ENCODE measurements at places on chromosomes 11 and 22.
A peak's percentile ranks its signal among the peaks of the same experiment; 100 is the strongest.

- DNase-seq = no peak
Observed at GRCh38 chr11:90738799-90739198, 516.0 kb upstream of the CHORDC1 start.

- DNase-seq = no peak
Observed at GRCh38 chr22:38397189-38398085, 57.6 kb downstream of the KCNJ4 start.

DNA sequence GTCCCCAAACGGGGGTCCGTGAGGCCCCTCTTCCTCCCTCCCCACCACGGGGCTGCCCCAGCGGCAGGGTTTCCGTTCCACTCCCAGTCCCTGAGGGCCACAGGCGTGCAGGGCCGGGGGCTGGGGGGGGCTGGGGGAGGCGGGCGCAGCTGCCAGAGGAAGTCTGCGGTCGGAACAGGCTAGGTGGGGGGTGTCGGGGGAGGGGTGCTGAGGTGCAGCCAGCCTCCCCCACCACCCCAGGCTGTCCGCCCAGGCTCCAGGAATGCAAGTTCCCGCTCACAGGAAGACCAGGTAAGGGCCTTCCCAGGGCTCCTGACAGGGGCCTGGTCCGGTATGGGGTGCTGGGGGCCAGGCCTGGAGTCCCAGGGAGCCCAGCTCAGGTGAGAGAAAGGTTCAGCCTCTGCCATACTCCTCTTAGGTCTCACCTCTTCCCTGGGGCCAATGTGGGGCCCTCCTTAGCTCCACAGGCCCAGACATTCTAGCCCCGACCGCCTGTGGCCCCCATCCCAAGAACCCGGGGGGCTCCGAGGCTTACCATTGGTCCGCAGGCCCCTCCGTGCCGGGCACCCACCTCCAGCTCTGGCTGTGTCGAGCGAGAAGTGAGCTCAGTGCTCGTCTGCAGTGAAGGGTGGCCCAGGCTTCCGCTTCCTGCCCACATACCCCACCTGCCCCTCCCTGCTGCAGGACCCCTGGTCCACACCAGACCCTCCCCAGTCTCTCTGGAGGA lies at the start of gene PTPRCAP:
TSS of gene PTPRCAP (minus strand) at position 601 of the 727 bp plus-strand sequence. CDS start at position 538, 63 bp downstream.
- peak; percentile 47 for DNase-seq

DNA sequence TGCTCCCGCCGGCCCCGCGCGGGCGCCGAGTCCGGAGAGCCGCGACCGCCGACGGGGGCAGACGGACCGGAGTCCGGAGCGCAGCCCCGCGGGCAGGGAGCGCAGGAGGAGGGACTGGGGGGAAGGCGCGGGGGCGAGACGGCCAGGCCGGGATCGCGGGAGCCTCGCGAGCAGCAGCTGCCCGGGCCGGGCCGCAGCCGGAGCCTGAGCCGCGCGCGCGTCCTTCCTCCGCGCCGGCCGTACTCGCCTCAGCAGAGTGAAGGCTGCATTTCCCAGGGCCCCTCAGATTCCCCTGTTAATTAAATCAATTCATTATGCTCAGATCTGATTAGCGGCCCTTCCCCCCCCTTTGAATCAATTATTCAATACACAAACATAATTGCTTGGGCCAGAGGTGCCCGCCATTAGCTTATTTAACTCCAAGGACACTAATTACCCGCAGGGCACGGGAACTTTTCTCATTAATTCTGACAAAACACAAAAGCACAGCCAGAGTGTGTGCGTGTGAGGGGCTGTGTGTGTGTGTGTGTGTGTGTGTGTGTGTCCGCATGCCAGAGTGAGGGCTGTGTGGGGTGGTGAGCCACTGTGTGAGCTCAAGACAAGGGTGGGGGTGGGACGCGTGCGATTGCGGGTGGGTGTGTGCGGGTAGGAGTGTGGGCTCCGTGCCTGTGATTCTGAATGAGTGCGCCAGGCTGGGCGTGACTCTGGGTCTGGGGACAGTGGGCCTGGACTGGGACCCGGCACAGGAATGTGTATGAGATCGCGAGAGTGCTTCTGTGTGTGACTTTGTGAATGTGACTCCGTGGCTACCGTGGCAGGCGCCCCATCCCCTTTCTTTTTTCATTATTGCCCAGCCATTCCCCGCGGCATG lies 5.1 kb upstream of the LMO1 start:
- DNase-seq = no peak

- DNase-seq = no peak
Observed at GRCh38 chr11:114354076-114354475, 46.2 kb downstream of the C11orf71 start.

DNA sequence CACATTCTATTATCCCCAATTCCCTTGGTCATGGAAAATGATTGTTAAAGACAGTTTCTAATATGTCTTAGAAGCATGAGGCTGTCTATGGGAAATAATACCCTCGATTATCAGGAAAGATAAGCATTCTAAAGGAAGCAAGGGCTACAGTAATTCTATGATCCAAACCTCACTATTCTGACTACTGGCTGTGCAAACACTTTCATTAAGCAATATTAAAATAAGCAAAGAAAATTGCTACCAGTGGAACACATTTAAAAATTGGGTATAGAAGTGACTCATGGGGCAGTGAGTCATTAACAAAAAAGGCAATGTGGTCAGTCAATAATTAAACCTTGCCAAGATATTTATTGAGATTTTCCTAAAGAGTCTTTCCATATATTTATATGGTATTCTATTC lies 1415.2 kb upstream of the TENM4 start:
- no peak for DNase-seq

DNA sequence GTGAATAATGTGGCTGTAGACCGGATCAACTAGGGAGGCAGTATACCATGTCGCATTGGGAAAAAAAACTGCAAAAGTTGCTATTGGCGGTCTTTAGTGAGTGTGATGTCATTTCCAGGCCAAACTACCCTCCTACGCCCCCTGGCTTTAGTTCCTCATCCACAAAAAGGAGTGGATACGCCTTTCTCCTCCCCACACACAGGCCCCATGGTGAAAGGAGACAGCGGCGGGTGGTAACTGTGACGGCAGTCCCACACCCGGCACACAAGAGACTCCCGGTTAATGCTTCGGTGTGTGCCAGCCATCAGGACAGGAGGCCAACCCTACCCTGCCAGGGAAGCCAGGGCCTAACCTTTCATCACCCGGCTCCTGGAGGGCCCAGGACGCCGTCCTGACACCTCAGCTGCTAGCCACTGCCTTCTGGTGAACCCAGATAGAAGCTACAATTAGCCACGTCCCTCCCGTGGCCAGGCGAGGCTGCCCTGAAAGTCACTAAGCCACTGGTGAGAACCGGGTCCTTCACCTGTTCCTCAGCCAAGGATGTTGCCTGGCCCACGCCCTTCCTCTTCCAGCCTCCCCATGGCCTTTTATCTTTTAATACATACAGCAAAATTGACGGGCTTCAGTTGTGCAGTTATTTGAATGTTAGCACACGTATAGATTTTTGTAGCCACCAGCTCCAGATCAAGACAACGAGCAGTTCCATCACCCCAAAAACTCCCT lies 10.8 kb downstream of the TP53I11 start:
- no peak for DNase-seq

- no peak for DNase-seq
Observed at GRCh38 chr22:17952273-17952801, 72.0 kb downstream of the MICAL3 start.

- no peak for DNase-seq
Observed at GRCh38 chr11:67054836-67055523, 1.7 kb upstream of the RHOD start.

DNA sequence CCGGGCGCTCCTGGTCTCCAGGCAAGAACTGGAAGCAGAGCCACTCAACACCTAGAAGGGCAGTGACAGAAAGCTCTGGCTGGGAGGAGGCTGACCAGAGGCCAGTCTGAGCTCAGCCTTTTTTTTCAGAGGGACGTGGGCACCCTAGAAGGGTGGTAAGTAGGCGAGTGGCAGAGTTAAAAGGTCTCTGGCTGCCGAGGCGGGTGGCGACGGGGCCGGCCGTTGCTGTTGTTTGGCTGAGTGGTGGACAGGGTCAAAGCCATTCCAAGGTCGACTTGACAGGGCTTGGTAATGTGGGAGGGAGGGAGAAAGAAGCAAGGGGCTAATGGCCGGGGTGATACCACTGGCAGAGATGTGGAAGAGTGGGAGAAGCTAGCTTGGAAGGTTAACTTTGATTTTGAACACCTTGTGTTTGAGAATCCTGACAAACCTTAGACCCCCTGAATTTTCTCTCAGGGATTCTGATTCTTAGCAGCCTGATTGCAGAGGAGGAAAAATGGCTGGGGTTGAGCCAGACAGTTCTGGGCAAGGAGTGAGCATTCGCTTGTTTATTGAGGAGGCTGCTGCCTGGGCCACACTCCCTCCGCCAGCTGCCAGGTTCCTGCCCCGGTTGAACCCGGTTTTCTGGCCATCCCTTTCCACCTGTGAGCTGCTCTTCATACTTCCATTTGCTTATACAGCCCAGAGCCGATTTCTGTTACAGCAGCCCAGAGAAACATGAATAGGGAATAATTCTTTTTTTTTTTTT lies 868 bp upstream of the SYCE3 start:
- DNase-seq = no peak

DNA sequence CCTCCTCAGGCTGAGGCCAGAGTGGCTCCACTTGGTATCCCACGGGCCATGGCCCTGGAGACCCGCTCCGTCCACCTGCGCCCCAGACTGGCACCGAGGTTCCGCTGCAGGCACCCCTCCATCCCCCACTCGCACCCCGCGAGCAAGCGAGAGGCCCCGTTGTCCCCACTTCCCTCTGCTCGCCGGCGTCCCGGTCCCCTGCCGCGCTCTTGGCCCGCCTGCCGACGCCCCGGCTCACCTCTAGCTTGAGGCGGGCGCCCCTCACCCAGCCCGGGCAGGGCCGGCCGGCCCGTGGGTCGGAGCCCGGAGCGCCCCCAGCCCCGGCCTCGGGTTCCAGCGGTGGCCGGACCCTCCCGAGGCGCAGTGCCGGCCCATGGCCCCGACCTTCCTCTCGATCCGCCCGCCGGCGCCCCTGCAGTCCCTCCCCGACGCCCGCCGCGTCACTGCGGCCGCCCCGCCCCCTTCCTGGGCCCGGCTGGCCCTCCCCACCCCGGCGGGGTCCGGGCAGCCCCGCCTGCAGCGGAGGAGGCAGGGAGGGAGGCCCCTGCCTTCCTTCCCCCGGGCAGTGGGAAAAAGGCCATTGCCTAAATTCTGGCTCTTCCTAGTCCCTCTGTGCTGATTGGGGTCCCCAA lies at the start of gene PITPNM1:
TSS of gene PITPNM1 (minus strand) at position 414 of the 632 bp plus-strand sequence. CDS start 1,183 bp downstream, outside the sequence.
- peak; percentile 58 for DNase-seq

DNA sequence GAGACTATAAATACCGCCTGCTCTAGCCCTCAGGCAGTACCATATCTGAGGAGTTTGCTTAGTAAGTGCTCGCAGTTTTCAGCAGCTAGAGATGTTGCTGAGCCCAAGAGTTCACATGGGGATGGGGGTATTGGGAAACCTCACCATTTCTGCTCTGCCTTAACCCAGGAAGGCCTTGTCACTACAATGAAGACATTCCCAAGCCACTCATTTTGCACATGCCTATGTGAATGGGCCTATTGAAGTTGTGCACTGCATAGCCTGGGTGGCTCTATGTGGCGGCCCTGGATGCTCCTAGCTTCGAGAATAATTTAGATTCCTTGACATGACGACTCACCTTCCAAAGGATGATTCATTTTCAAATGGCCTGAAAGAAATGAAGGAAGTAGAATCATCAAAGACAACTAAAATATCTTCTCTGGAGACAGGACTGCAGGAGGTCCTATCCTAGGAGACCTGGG lies 163.4 kb downstream of the ADAMTS15 start:
- DNase-seq = no peak

- no peak for DNase-seq
Observed at GRCh38 chr11:85656777-85657176, 8.2 kb downstream of the CREBZF start.

DNA sequence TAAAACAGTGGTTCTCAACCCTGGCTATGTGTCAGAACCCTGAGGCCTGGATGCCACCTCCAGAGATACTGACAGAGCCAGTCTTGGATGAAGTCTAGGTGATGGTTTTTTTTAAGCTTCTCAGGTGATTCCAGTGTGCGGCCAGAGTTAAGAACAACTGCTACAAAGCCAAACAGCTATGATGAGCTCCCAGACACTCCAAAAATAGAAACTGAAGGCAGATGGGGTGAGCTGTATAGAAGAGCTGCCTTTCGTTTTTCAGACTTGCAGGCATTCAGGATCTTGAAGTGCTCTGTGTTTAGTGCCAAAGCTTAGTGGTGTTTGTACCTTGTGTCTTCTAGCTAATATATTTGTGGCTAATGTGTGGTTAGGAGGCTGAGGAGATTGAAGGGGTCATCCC lies 14.2 kb downstream of the SCUBE2 start:
- DNase-seq = no peak

- DNase-seq = no peak
Observed at GRCh38 chr22:32850591-32851517, 49.3 kb downstream of the TIMP3 start.

- DNase-seq = no peak
Observed at GRCh38 chr11:112227471-112227870, 1.2 kb downstream of the PTS start.
